ENCODE measurements at places on chromosomes 13 and 19. TPM values are rescaled to one million over a fixed set of nuclear protein-coding genes. Genes with fewer than 3 reads are reported as not detected.

DAND5 gene
- total RNA-seq = 0.11 TPM

CYP4F11 gene
- not detected for total RNA-seq

FGF21 gene
- 0.55 TPM for total RNA-seq

ACP5 gene
- 2.3 TPM for total RNA-seq

CCDC8 gene
- 27.5 TPM for total RNA-seq

ZNF493 gene
- total RNA-seq = 26.4 TPM

STOML3 gene
- total RNA-seq = not detected

VN1R4 gene
- total RNA-seq = not detected

ZNF541 gene
- total RNA-seq = not detected

KCNK6 gene
- 5.4 TPM for total RNA-seq

RXFP2 gene
- total RNA-seq = not detected

ZNF540 gene
- 0.20 TPM for total RNA-seq

CTXN1 gene
- 22.7 TPM for total RNA-seq

TSSK6 gene
- 2.6 TPM for total RNA-seq

C2CD4C gene
- 14.6 TPM for total RNA-seq

IL27RA gene
- total RNA-seq = 13.6 TPM

KCNRG gene
- total RNA-seq = 0.64 TPM

FCGBP gene
- 0.15 TPM for total RNA-seq

SYCN gene
- total RNA-seq = not detected

KLK6 gene
- 2.6 TPM for total RNA-seq

KLK11 gene
- total RNA-seq = not detected

ODAD3 gene
- 2.2 TPM for total RNA-seq

ZNF568 gene
- total RNA-seq = 3.1 TPM

HIF3A gene
- 31.5 TPM for total RNA-seq

PPAN gene
- total RNA-seq = 157 TPM

AZU1 gene
- 0.77 TPM for total RNA-seq

ZIM2 gene
- not detected for total RNA-seq

DLEU7 gene
- total RNA-seq = 1.5 TPM

OR4F17 gene
- not detected for total RNA-seq

ADGRE1 gene
- not detected for total RNA-seq

LRRC63 gene
- total RNA-seq = not detected

All from H9 (cell line).